ENCODE measurements at places on chromosomes 7 and 10. TPM values are rescaled to one million over a fixed set of nuclear protein-coding genes. Genes with fewer than 3 reads are reported as not detected.

SDHAF3 gene
- 43.0 TPM for polyA plus RNA-seq

FBXO24 gene
- 0.89 TPM for polyA plus RNA-seq

C1QL3 gene
- 0.17 TPM for polyA plus RNA-seq

LRCH4 gene
- 111 TPM for polyA plus RNA-seq

AGR2 gene
- not detected for polyA plus RNA-seq

PAPOLB gene
- not detected for polyA plus RNA-seq

GIMAP5 gene
- 0.92 TPM for polyA plus RNA-seq
